ENCODE measurements at places on chromosomes 5 and 9. TPM values are rescaled to one million over a fixed set of nuclear protein-coding genes. Genes with fewer than 3 reads are reported as not detected.

DNA sequence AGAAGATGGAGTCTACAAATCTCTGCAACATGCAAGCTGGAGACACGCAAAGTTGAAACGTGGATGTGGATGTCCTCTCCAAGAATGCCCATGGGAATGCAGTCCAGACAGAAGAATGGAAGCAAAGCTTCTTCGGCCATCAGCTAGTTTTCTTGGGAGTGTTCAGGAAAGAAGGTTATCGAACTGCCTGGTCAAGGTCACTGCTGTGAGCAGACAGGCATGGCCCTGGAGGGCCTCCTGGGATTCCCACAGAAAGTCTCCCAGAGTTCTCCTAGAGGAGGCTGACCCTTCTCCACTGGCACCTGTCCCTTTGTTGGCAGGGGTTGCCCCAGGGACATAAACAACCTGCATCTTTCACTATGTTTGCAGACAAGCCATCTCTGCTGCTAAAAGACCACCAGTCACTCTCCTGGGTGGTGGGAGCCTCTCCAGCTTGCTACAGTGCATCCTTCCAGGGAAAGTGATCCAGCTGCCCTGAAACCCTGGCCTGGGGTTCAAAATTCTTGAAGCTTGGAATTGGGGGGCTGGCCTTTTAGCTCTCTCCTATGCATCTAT, 265.8 kb downstream of the SYK start:
- H3K27ac ChIP-seq = no peak overlapping the region
- no peaks in the 10 kb centered on the region for H3K27me3 ChIP-seq
- H3K4me3 ChIP-seq = no peak overlapping the region
- no peaks in the 10 kb centered on the region for H3K36me3 ChIP-seq
- no peaks in the 10 kb centered on the region for H3K4me1 ChIP-seq
- no peak for DNase-seq

- H3K27ac ChIP-seq = no peak overlapping the region
- H3K27me3 ChIP-seq = no peaks in the 10 kb centered on the region
- no peaks in the 10 kb centered on the region for H3K36me3 ChIP-seq
- DNase-seq = peak; percentile 22
- no peaks in the 10 kb centered on the region for H3K4me1 ChIP-seq
- no peak overlapping the region for H3K4me3 ChIP-seq
Observed at GRCh38 chr9:3419893-3420292, 105.9 kb downstream of the RFX3 start.

GRCh38 chr5:145775411-145775810, 59.7 kb downstream of the PRELID2 start:
- DNase-seq = no peak
- no peaks in the 10 kb centered on the region for H3K27me3 ChIP-seq
- H3K36me3 ChIP-seq = no peaks in the 10 kb centered on the region
- no peak overlapping the region for H3K4me3 ChIP-seq
- no peaks in the 10 kb centered on the region for H3K4me1 ChIP-seq

GRCh38 chr9:8784838-8785237, 985.3 kb upstream of the DMAC1 start:
- no peaks in the 10 kb centered on the region for H3K36me3 ChIP-seq
- no peaks in the 10 kb centered on the region for H3K4me1 ChIP-seq
- H3K27me3 ChIP-seq = no peaks in the 10 kb centered on the region
- no peak overlapping the region for H3K4me3 ChIP-seq
- no peak overlapping the region for H3K27ac ChIP-seq

GRCh38 chr5:80905405-80905804, 54.8 kb upstream of the RASGRF2 start:
- no peaks in the 10 kb centered on the region for H3K36me3 ChIP-seq
- H3K4me1 ChIP-seq = no peaks in the 10 kb centered on the region
- no peak overlapping the region for H3K4me3 ChIP-seq
- no peak overlapping the region for H3K27ac ChIP-seq
- no peak for DNase-seq

GRCh38 chr9:99058964-99059921, 45.7 kb upstream of the TGFBR1 start:
- H3K27ac ChIP-seq = no peak overlapping the region
- H3K27me3 ChIP-seq = no peaks in the 10 kb centered on the region
- H3K4me1 ChIP-seq = no peaks in the 10 kb centered on the region
- DNase-seq = no peak
- H3K36me3 ChIP-seq = no peaks in the 10 kb centered on the region

DNA sequence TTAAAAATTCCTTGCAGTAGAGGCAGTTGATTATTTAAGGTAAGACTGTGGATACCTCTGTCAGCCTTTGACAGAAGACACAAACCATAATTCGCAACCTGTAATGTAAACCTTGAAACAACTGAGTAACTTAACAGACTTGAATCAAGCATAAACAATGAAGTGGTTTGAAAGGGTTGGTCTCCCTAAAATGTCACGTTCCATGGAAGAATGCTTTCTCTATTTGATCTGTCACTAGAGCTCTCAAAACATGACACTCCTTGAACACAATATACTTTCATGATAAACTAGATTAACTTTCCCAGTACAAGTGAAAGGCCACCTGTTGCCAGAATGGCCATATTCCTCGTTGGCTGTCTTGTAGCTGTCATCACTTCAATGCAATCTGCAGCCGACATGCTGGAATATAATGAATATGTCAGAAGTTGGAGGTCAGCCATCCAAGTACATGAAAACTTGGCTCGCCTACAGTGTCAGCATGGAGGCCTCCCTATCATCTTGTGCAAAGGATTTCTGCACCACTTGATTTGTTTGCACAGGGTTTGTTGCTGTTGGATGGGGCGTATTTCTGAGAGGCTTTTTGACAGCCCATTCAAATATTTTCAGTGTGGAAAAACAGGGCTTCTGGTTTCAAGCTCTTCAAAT, 228.0 kb downstream of the TLE4 start:
- H3K36me3 ChIP-seq = no peaks in the 10 kb centered on the region
- no peak overlapping the region for H3K4me3 ChIP-seq
- no peaks in the 10 kb centered on the region for H3K27me3 ChIP-seq
- H3K4me1 ChIP-seq = no peaks in the 10 kb centered on the region

GRCh38 chr9:129550199-129550839, 70.6 kb downstream of the C9orf50 start:
- DNase-seq = peak; percentile 96
- no peaks in the 10 kb centered on the region for H3K36me3 ChIP-seq
- peak overlapping the region; percentile 87 for H3K27ac ChIP-seq

GRCh38 chr5:120684213-120684612, 220.1 kb downstream of the PRR16 start:
- H3K27ac ChIP-seq = no peak overlapping the region
- H3K4me1 ChIP-seq = no peaks in the 10 kb centered on the region
- H3K4me3 ChIP-seq = no peak overlapping the region

- H3K4me1 ChIP-seq = no peaks in the 10 kb centered on the region
- H3K27ac ChIP-seq = no peak overlapping the region
- H3K36me3 ChIP-seq = no peaks in the 10 kb centered on the region
- no peak for DNase-seq
- H3K27me3 ChIP-seq = no peaks in the 10 kb centered on the region
- H3K4me3 ChIP-seq = no peak overlapping the region
Observed at GRCh38 chr5:156974328-156974727, 11.3 kb upstream of the TIMD4 start.

DNA sequence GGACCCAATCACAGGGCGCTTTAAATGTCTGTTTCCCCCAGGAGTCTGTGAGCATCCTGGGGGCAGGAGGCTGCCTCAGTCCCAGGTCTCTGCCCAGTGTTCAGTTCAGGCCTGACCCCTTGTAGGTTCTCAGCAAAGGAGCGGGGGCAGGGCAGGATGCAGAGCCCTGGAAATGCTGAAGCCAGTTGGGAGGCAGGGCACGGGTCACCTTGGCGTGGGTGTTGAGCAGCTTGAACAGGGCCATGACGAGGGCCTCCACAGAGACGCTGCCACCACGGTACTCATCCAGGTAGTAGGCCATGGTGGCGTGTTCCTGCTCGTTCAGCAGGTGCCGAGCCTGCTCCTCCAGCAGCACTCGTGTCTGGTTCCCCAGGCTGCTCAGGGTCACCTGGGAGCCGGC, 36.3 kb upstream of the AKNA start:
- no peak overlapping the region for H3K27ac ChIP-seq
- no peak overlapping the region for H3K4me3 ChIP-seq
- no peaks in the 10 kb centered on the region for H3K4me1 ChIP-seq
- no peaks in the 10 kb centered on the region for H3K27me3 ChIP-seq
- H3K36me3 ChIP-seq = no peaks in the 10 kb centered on the region

- no peak overlapping the region for H3K4me3 ChIP-seq
- peaks cover 56% of the 10 kb centered on the region for H3K4me1 ChIP-seq
- H3K27ac ChIP-seq = peak overlapping the region; percentile 95
- DNase-seq = no peak
- peaks cover 10% of the 10 kb centered on the region for H3K36me3 ChIP-seq
Observed at GRCh38 chr5:151676314-151676712, 10.4 kb downstream of the SPARC start.

LHFPL2 gene
- polyA plus RNA-seq = 1.8 TPM

ARHGEF39 gene
- polyA plus RNA-seq = 0.17 TPM

MRPL50 gene
- polyA plus RNA-seq = 17.5 TPM

SHC3 gene
- polyA plus RNA-seq = 0.95 TPM

Measured in kidney (tissue), 22 donors.